Mononuclear cell (primary cell): ENCODE measurements at places on chromosomes 11 and 22. TPM values are rescaled to one million over a fixed set of nuclear protein-coding genes. Genes with fewer than 3 reads are reported as not detected.

Gene ALDH3B1
- 19.6 TPM for total RNA-seq

Gene RNF215
- 3.3 TPM for total RNA-seq

Gene SLC7A4
- total RNA-seq, result not detected

Gene AQP11
- total RNA-seq, result 0.10 TPM

Gene TRPT1
- 5.2 TPM for total RNA-seq

Gene OR2AG1
- total RNA-seq, result not detected

Gene SPDYC
- total RNA-seq, result not detected

Gene NUMA1
- total RNA-seq, result 125 TPM

Gene TSSK2
- 0.21 TPM for total RNA-seq

Gene GUCD1
- 88.6 TPM for total RNA-seq

Gene SCGB2A2
- not detected for total RNA-seq

Gene TSGA10IP
- 0.10 TPM for total RNA-seq

Gene CNTF
- total RNA-seq, result 7.8 TPM

Gene TMEM138
- total RNA-seq, result 40.5 TPM

Gene RGL4
- 9.2 TPM for total RNA-seq

Gene P4HA3
- 0.10 TPM for total RNA-seq

Gene TECTA
- total RNA-seq, result 0.10 TPM

Gene ZNF280A
- 0.10 TPM for total RNA-seq

Gene TRIM51
- total RNA-seq, result not detected

Gene PRR33
- not detected for total RNA-seq

Gene DTX4
- 5.2 TPM for total RNA-seq

Gene RIBC2
- 0.31 TPM for total RNA-seq

Gene MIAT
- total RNA-seq, result 15.8 TPM

Gene TTC36
- total RNA-seq, result not detected

Gene SCGB1A1
- total RNA-seq, result not detected

Gene MRPL40
- total RNA-seq, result 10.0 TPM

Gene KRTAP5-7
- total RNA-seq, result 0.10 TPM

Gene OR5L2
- not detected for total RNA-seq

Gene CASP5
- total RNA-seq, result 0.84 TPM

Gene FAM227A
- not detected for total RNA-seq

Gene CBLIF
- total RNA-seq, result not detected

Gene PDGFB
- 1.2 TPM for total RNA-seq

Gene UCP3
- total RNA-seq, result 1.7 TPM

Gene OMP
- not detected for total RNA-seq
